ENCODE measurements at places on chromosomes 7 and 10. TPM values are rescaled to one million over a fixed set of nuclear protein-coding genes. Genes with fewer than 3 reads are reported as not detected.

The LMOD2 gene
- not detected for polyA plus RNA-seq

The SIRT1 gene
- 14.9 TPM for polyA plus RNA-seq

The PGAM2 gene
- polyA plus RNA-seq: 141 TPM

The RNF133 gene
- not detected for polyA plus RNA-seq

The EVX1 gene
- 0.27 TPM for polyA plus RNA-seq

The SVOPL gene
- not detected for polyA plus RNA-seq

The CUBN gene
- 0.27 TPM for polyA plus RNA-seq

The PAX4 gene
- polyA plus RNA-seq: not detected

The REPIN1 gene
- polyA plus RNA-seq: 146 TPM

The MMP21 gene
- not detected for polyA plus RNA-seq

The GRM8 gene
- 11.8 TPM for polyA plus RNA-seq

All from brain (organoid and tissue), 16 donors.